ENCODE measurements at places on chromosomes 1 and 21.

GRCh38 chr1:2231532-2232254 is 3.6 kb downstream of the SKI start:
- DNase-seq, result peak; percentile 77

GRCh38 chr1:213899413-213899812 is 88.4 kb upstream of the PROX1 start:
- no peak for DNase-seq

GRCh38 chr1:186762653-186763052 is 66.1 kb upstream of the PLA2G4A start:
- DNase-seq, result no peak

- no peak for DNase-seq
Observed at GRCh38 chr1:15837931-15838330, 9.6 kb upstream of the SPEN start.

DNA sequence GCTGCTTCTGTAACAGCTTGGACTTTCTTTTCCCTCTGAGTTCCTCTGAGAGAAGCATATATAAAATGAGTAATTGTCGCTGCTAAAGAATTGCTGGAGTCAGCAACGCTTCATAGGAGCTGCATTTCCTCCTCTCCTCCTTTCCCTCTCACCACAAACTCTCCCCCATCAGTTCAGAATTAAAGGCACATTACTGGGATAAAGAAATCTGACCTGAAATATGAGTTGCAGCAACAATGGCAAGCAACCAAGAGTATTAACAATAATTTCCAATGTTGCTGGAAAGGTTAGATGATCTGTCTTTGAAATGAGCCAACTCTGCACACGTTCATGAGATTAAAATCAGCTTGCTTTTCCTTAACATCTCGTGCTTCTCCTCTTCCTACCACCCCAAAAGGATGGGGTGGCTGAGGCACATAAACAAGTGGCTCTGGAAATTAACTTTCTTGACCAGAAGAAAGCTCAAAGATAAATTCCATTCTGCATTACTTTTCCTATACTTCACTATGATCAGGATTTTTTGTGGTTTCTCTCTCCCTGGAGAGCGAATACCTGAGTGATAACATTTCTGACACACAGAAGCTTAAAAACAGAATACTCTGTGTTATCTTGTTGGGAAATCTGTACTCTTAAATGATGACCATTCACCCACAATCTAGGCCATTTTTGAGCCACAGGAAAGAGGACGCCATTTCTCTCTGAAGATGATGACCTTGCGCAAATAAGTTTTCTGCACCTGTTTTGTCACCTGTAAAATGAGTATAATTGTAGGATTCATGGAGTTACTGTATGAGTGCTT is 90.2 kb downstream of the TGFBR3 start:
- no peak for DNase-seq

DNA sequence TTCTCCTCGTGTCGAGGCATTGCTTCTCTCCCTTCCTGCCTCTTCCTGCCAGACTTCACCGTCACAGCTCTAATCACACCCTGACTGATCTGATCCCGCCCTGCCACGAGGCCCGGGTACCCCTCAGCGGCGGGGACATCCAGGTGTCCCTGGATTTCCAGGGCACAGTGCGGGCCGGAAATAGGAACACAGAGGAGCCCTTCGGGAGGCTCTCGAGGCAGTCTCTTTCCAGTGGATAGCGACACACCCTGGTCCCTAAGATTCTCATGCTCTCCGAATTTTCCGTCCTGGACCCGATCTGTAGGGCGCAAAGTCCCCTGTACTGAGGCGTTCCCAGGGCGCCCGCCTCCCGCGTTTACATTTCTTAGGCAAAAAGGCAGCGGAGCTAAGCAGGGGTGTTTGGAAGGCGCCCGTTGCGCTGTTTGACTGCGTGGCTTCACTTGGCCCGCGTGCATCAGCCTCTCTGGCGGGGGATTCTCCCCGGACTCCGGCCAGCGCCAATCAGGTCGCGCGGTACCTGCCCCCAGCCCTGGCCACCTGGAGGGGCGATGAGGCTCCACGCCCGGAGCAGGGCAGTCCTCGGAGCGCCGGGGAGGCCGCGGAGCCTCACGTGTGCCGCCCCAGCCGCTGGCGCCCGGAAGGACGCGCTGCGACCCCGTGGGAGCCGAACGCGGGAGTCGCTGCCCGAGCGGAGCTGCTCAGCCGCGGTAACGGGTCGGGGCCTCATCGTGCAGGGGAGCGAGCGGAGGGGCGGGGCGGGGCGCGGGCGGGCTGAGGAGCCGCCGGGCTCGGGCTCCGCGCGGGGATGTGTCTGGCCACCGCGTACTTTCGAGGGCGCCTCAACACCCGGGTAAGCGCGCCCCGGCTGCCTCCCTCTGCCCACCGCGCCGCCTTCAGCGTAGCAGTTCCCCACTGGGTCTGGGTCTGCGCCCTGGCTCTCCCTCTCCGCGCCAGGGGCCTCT is at the start of gene FAM163A:
Gene FAM163A, plus strand, starts transcription at position 575 of the 962 bp plus-strand sequence. CDS start 69,807 bp downstream, outside the sequence.
- DNase-seq, result no peak

DNA sequence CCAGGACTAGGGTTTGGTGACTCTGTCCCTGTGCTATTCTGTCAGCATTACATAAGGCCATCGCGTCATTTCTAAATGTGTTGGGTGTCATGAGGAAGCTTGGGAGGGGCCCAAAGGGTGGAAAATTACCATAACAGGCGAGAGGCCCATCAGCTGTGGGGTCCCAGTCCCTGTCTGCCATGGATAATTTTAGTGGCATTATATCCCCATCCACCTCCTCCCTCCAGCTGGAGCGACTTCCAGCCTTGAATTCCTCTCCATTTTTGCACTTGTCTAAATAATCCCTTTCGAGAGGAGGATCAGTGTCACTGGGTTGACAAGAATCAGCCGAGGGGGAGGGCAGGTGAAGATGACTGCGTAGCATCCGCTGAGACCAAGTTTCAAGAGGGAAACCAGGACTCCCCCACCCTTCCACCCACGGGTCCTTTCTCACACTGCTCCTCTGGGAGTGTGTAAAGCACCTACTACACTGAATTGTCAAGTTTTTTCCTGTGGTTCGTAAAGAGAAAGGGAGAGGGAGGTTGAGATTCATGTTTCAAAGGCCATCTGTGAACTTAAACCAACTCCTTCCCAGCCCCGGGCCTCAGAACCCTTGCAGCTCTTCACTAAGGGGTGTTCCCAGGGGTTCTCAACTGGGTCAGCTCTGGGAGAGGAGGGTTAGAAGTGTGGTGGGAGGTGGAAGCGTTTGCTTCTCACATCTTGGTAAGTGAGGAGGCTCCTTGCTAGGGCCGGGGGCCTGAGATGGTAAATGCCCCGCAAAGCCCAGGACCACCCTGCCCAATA is 29.2 kb downstream of the VASH2 start:
- DNase-seq, result no peak

GRCh38 chr1:236830560-236830959 is 35.5 kb downstream of the MTR start:
- DNase-seq, result no peak

- DNase-seq, result no peak
Observed at GRCh38 chr1:202501281-202501680, 152.8 kb downstream of the PPP1R12B start.

- DNase-seq, result no peak
Observed at GRCh38 chr1:205681364-205681763, 1.1 kb upstream of the SLC45A3 start.

DNA sequence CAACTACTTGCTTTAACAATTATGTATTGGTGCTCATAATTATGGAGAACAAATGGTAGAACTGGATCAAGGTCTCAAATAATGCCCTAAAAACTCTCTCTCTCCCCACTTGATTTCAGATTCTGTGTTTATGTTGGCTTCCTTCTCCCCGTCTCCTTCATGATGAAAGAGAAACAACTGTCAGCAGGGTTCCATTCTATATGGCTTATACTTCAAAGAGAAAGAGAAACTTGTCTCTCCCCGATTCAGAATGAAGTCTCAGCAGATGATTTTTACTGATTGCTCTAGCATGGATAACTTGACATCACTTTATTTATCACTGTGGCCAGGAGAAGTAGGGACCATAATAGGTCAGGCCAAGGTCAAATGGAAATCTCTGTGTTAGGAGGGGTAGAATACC is 575.6 kb downstream of the AGBL4 start:
- no peak for DNase-seq

GRCh38 chr1:206788487-206789050 is 16.3 kb upstream of the IL10 start:
- DNase-seq, result no peak

- no peak for DNase-seq
Observed at GRCh38 chr1:47699492-47700235, 261.8 kb downstream of the FOXD2 start.

- DNase-seq, result no peak
Observed at GRCh38 chr1:33178836-33179439, 2.9 kb downstream of the TRIM62 start.

GRCh38 chr1:218377143-218377660 is 32.1 kb downstream of the TGFB2 start:
- peak; percentile 37 for DNase-seq

DNA sequence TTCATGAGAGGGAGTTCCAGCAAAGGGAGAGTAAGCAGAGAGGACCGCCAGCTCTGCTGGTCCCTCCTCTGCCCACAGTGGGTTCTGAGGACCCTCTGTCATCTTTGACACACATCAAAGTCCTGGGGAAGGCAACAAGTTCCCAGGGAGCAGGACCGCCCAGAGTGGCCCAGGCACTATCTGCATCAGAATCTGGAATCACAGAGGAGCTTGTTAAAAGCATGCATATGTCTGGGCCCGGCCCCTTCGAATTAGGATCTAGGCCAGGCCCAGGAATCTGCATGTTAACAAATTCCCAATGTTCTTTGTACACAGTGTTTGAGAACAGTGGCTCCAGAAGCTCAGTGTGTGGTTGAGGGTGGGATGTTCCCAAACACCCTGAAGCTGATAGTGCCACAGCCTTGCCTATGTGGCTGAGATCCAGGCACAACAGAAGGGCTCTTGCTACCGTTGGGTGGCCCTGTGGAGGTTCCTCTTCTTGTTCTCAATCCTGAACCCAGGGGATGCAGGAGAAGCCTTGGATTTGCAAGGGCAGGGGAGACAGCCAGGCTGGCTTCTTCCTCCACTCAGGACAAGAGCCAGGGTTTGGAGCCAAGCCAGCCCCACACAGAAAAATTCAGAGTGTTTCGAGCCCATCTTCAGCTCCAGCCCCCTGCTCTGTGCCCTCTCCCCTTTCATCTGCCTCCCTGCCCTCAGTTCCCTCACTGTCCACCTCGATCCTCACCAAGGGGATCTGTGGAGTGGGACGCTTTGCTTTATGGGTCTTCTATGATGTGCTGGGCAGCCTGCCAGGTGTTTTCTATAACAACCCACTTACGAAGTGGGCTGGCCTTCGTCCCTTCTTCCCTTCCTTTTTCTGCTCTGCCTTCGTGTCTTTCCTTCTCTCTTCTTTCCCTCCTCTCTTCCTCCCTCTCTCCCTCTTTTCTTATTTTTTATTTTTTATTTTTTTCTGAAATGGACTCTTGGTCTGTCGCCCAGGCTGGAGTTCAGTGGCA is 129.0 kb upstream of the TMPRSS2 start:
- no peak for DNase-seq

GRCh38 chr1:192669174-192669573 is 33.2 kb downstream of the RGS13 start:
- DNase-seq, result no peak

DNA sequence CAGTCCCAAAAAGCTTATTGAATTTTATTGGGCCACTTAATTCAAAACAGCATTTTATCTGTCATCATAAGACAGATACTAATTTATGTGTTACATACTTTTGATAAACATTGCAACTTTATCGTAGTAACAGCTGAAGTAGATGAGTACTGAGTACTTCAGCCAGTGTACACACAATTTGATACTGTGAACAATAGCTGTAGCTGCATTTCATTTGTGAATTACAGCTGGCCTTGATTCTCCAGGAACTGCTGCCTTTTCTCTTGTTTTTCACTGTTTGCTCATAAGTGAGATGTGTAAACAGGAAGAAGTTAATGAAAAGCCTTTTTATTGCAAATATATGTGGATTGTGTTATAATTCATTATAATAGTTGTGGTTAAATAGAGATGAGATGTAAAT is 10.2 kb downstream of the UAP1 start:
- DNase-seq, result no peak

DNA sequence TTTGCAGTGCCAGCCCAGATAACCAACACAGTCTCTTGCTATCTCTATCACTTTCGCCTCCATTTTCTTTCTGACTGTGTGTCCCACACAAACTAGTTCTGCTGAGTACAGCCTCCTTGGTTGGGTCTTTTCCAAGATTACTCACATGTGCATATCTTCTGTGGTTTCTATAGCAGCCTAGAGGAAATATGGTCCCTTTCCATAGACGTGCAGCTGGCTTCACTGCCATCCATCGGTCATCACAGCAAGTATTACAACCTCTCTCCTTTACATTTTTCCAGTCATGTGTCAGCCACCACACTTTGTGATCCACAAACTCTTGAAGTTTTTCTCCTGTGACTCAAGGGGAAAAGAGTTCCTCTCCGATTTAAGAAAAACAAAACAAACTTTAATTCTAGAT is 893.4 kb upstream of the ADGRL4 start:
- no peak for DNase-seq

DNA sequence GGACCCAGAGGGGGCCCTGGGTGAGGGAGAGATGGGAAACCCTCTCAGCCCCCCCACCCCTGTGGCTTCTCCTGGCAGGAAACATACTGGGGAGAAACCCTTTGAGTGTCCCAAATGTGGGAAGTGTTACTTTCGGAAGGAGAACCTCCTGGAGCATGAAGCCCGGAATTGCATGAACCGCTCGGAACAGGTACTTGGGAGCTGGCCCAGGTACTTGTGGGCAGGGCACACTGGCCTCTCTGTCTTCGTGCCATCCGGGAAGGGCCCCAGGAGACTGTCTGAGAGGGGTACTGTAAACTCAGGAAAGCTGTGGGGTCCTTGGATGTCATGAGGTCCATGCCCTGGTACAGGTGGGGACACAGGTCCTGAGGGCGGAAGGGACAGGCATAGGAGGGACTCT is 6.0 kb downstream of the ZBTB48 start:
- DNase-seq, result no peak

DNA sequence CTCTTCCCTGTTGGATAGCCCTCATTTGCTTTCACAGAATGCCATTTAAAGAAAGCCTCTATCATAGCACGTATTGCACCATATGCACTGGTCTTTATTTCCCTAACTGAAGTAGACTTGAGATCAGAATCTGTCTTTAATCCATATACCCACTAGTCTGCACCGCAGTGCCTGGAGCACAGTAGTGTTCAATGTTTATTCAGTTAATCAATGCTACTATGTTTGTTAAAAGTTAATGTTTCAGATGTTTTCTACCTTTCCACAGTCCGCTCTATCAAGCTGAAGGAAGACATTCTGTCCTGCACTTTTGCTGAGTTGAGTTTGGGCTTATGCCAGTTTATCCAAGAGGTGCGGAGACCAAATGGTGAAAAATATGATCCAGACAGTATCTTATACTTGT is 139.2 kb downstream of the ZMYM4 start:
- no peak for DNase-seq

GRCh38 chr1:5643360-5644107 is 348.7 kb downstream of the NPHP4 start:
- DNase-seq, result no peak

GRCh38 chr1:26915204-26915842 is 1.5 kb upstream of the NR0B2 start:
- no peak for DNase-seq
